ENCODE measurements at places on chromosomes 5 and 9. TPM values are rescaled to one million over a fixed set of nuclear protein-coding genes. Genes with fewer than 3 reads are reported as not detected.

- no peak for DNase-seq
These were observed 235.2 kb downstream of the NR3C1 start for GRCh38 chr5:143168171-143168741.

P4HA2 gene
- total RNA-seq = 18.6 TPM

GRCh38 chr5:62256161-62257019 is 49.6 kb upstream of the KIF2A start:
- peak; percentile 51 for DNase-seq

DNA sequence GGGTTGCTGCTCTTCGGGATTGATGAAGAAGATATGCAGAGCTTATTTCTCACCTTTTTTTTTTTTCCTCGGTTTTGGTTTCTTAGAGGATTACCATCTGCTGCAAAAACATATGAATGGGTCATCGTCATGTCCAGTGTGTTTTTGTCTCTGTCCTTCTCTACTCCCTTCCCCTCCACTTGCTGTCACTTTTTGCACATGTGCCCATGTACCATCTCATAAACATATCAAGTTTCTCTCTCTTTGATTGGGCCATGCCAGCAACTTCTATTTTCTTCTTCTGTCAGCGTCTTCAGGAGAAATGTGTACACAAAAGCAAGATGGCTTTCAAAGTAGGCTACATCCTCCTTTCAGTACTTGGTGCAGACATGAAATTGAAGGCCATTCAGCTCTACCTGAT is 57.1 kb downstream of the ZNF462 start:
- no peak for DNase-seq

DNA sequence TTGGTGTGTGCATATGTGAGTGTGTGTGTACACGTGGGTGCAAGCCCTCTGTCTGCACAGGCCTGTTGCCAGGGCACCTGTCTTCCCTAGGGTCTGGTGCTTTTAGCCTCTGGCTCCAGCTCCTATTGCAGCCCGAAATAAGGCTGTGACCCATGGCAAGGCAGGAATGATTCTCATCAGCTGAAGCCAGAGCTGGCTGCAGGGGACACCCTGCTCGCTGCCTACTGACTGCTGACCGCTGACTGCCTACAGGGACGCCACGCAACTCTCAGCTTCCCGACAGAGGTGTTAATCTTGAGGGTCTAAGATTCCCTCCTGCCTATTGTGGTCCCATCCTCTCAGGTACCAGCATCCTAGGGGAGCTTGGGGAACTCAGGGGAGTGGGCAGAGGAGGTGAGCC is at the start of gene MYOZ3:
Gene MYOZ3 (plus strand): TSS at position 166 of the 400 bp plus-strand sequence. CDS start 1,691 bp downstream, outside the sequence.
- DNase-seq = no peak

FOXD4L6 gene
- total RNA-seq = not detected

DNA sequence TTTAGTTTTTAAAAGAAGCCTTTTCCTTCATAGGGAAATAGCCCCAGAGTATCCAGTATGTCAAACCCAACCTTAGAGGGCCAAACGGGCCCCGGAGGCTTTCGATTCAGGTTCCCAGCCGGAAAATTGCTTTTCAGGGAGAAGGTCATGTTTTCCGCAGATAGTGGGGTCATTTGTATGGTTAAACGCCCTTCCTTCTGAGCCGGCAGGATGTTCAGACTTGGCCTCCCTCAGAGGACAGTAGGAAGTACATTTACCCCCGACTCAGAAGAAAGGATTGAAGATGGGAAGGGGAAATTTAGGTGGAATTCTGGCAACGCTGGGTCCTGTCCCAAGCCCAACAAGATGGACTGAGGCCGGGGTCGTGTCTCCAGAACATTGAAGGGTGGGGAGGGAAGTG is 195.2 kb downstream of the AOPEP start:
- DNase-seq = no peak

BTNL8 gene
- not detected for total RNA-seq

DNA sequence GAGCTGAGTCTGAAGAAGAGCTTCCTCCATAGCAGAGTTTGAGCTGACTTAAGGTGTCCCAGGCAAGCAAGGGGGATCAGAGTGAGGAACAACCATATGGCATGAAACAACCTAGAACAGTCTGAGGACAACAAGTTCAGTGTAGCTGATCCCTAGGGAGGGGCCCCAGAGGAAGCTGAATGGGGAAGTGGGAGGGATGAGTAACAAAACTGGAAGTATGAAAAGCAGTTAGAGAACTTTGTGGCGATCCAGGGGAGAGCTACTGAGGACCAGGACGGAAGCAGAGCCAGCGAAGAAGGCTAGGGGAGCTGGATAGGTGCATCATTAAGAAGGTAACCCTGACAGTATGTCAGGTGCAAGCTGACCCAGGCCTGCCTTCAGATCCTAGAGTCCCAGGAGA is 580.8 kb downstream of the BNC2 start:
- DNase-seq = no peak

SV2C gene
- 0.07 TPM for total RNA-seq

SPINK6 gene
- not detected for total RNA-seq

DNA sequence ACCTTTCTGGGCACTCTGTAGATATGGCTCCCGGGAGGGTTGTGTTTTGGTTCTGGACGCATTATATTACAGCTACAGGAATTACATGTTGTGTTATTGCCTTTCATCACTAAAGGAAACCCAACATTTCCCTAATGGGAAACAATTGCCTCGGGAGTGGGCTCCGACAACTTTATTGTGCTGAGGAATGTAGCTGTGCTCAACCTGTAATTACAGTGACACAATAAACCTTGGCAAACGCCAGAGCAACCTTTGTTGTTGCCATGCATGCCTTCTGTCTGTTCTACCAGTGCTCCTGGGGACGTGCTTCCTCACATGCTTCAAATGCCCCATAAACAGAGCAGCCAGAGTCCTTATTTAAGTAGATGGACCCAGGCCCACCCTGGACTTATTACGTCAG is 182.4 kb downstream of the DIRAS2 start:
- DNase-seq = no peak

DNA sequence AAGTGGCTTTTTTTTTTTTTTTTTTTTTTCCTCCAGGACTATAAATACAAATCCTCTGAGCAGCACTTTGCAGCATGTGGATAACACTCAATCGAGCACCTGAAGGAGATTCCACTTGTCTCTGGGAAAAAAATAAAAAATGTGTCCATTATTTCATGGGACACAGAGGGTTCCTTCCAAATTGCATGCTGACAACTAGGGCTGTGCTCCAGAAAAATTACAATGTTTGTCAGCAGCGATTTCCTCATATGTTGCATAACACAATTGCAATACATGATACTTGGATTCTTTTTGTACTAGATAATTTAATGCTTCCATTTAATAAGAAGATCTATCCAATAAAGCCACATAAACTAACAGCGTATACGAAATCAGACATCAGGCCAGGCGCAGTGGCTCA is 84.4 kb downstream of the CDH18 start:
- DNase-seq = no peak

SLC34A1 gene
- 0.29 TPM for total RNA-seq

DNA sequence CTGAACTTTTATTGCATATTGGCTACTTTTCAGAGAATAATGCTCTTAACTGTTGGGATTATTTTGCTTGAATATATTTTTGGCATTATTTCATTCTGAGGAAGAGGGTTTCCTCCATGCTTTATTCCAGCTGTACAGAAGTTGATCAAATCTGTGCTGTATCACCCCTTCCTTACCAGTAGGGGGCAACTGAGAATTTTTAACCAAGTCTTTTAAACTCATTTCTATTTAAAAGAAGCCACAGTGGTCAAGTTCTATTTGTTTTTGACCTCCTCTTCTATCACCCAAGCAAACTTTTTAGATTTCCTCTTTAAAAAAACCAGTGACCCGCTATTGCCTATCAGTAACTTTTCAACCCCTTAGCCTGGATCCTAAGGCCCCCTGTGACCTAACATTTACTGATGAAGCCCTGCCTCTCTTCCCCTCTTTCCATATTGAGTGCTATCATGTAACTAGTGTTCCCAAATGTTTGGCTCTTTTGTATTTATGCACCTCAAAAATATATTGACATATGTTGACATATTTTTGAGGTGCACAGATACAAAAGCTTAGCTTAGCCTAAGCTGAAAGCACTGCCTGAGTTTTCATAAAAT is 80.6 kb downstream of the FBXO4 start:
- DNase-seq = no peak

DNA sequence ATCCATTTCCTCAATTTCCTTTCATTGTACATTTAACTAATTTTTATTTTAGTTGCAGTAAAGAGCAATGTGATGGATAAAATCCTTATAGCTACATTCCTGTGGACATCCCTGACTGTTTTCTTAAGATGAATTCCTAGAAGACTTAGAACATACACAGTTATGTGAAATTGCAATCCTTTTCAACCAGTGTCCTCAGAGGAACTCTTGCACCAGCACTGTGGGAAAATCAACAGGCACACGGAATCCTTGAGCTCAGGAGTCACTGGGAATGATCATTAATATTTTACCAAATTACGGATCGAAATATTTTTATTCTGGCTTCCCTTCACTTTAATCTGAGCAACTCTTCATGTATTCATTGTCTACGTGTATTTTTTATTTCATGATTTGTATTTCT is 901.9 kb upstream of the WWC1 start:
- no peak for DNase-seq

ADAMTS6 gene
- 1.9 TPM for total RNA-seq

DNA sequence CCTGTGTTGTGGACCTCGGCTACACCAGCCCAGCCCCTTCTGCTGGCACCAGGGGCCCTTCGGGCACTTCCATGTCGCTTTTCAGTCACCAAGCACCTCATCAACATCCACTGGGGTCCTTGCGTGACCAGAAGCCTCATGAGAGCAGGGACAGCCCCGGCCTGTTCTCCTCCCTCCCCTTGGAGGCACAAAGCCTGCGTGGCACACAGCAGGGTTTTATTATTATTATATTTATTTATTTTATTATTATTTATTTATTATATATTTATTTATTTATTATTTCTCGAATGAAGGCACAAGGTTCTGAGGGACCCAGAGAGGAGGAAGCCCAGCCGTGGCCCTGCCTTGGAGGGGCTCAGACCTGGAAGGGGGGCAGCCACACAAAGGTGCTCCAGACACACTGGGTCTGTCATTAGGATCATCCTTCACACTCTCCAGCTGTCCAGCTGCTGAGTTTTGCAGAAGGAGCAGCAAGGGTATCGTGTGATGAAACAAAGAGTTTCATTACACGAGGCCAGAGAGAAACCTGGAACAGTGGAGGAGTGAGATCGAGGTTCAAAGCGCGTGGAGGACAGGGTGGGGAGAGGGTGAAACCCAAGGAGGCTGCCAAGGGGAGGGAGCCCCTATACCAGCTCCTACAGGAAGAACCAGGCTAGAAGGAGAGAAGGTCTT is 5.2 kb downstream of the VAV2 start:
- no peak for DNase-seq

DNA sequence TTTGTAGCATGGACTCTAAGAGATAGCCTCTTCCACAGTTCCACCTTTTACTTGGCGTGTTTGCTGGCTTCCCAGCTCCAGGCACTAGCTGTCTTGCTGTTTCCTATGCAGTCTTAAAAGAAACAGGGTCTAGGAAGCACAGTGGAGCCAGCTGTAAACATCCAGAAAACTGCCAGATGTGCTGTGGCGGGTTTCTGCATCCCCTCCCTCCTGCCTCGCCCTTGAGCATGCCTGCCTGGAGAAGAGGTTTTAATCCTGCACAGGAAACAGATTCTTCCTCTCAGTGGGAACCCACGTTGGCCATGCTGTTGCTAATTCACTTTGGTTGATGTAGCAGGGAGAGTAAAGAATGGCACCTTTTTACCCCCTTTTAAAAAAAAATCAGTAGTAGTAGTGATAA is 121.3 kb downstream of the RPS23 start:
- no peak for DNase-seq

- no peak for DNase-seq
These were observed 60.6 kb downstream of the RGS7BP start for GRCh38 chr5:64566310-64566916.

CD72 gene
- 15.5 TPM for total RNA-seq

DNA sequence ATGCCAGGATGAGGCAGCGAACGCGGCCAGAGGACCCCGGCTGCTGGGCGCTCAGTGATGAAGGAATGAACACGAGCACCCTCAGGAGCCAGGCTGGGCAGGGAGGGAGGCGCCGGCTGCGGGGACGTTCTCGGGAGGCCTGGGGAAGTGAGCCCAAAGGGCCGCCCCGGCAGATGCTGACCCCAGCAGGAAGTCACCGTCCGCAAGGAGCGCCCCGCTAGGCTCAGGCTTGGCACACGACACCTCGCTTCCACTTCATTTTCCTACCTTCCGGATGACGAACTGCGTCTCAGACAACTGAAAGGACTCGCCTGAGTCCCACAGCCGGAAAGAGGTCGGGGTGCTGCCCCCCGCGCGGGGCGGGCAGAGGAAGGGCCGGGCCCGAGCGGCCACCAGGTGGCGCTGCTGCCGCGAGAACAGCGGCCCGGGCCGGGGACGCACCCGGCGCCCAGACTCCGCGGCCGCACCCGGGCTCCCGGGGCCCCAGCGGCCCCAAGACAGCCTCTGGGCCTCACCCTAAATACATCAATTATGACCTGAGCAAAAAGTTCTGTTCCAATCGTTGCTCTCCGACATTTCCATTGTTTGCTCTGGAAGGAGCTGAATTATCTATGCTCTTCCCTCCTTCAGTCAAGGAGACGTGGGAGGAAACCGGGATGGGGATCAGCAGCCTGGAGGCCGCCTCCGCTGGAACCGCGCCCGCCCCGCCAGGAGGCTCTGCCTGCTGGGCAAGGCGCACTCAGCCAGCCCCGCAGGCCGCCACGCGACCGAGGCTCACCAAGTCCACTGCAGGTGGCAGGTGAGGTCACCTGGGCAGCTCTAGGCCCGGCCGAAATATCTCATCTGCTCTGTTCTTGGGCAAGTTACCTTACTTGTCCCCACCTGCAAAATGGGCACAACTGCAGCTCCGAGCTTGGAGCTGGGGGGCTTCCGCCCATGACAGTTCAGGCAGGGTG is 107.0 kb downstream of the ZNF354C start:
- peak; percentile 77 for DNase-seq

Data from activated CD8-positive, alpha-beta T cell treated with anti-CD3 and anti-CD28 coated beads for 36 hours (primary cell).